T-helper 2 cell (primary cell): ENCODE measurements at places on chromosomes 7 and 10.

- DNase-seq = no peak
These were observed 18.7 kb downstream of the KIFBP start for GRCh38 chr10:69007260-69007659.

DNA sequence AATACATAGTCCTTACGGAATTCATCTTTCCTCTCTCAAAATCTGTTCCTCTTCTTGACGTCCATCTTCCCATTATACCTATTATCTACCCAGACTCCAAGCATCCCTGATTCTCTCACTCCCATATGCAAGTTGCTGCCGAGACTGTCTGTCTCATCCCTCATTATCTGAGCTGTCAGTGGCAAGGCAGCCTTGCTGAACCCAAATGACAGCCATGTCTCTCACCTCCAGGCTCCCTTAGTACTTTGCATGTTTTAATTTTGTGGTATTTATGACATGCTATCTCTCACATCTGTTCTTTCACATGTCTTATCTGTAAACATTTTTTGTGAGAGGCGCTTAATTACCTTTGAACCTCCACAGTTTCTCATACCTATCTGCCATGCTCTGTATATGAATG lies 54.4 kb upstream of the IFRD1 start:
- no peak for DNase-seq

- DNase-seq = no peak
These were observed 1.8 kb upstream of the PPIF start for GRCh38 chr10:79345241-79346011.

DNA sequence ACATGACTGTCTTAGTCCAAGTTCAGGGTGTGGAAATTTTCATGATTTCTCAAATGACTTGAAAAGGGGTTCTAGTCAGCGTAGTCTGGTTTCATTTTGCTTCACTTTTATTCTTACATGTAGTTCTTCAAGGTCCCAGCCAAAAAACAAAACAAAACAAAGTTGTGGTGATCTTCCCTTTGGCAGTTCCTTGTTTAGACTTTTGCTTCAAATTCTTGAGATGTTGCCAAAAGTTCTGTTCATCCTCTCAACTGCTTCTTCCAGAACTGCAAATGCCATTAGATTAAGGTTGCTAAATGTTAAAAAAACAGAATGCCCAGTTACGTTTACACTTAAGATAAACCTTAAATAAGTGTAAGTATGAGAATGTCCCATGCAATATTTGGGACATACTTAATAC lies 370.8 kb upstream of the LRRTM3 start:
- no peak for DNase-seq

DNA sequence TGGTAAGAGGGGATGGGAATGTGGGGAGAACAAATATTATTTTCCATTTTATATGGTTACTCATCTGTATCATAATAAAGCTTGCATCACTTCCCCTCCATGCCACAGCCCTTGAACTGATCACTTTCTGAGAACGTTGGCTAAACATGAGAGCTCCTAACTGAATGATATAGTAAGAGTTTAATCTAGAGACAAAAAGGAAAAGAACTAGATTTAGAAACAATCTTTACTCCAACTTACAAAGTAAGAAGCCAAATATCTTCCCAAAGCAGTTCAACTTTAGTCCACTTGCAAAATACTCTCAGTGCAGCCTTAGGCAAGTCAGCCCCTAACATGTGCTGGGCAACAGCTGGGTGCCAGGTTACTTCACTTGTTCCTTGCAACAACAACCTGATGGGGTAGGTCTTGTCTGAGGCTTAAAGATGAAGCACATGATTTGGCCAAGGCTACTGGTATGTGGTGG lies 20.3 kb downstream of the SMURF1 start:
- no peak for DNase-seq

GRCh38 chr7:74206589-74207120 lies 3.2 kb upstream of the LAT2 start:
- peak; percentile 55 for DNase-seq

GRCh38 chr7:139959718-139960117 lies 103.0 kb downstream of the PARP12 start:
- DNase-seq = no peak

DNA sequence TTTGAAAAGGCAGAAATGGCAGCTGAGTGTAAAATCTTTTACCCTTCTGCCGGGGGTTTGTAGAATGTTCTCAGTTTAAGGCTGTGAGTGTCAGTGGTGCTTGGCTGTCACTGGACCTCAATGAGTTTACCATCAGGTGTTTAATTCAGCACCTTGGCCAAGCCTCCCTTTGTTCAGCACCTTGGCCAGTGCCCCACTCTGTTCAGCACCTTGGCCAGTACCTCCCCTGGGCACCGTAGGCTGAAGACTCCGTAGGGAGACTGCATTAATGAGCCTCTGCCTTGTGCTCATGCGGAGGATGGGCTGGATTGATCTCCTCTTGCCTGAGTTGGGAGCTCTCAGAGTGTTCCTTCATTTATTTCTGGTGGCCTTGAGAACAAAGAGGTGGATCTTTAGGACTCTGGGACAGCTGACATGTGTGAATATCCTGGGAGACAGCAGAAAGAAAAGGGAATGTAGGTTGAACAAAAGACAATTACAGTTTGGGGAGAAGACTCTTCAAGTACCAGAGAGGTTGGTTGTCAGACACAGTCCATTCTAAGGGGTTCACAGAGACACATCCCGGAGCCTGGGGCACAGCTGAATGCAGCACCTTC lies 1.6 kb downstream of the FAM24A start:
- peak; percentile 30 for DNase-seq

DNA sequence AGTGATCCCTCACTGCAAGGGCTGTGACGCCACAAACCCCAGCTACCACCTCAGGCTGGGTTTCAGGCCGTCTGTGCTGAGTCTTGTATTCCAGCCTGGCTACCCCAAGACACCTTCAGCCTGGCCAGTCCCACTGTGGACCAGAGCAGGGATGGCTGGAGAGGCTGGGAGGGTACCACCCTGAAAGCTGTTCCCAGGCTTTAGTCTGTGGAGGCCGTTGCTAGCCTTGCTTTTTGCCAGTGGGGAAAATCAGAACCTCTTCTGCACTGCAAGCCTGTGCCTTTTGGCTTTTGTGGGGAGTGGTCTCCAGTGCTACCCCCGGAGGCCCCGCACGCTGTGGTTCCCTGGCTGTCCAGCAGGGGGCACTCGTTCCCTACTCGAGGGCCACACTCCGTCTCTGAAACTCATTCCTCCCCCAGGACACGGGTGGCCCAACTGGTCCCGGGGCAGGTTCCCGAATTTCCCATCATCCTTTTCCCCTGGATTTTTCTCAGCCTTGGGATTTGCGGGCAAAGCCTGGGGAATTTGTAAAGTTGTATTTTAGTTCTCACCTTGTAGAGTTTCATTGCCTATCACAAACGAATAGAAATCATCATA lies 128.4 kb upstream of the BTBD16 start:
- DNase-seq = no peak

- no peak for DNase-seq
These were observed 41.4 kb upstream of the GHITM start for GRCh38 chr10:84097787-84098353.

DNA sequence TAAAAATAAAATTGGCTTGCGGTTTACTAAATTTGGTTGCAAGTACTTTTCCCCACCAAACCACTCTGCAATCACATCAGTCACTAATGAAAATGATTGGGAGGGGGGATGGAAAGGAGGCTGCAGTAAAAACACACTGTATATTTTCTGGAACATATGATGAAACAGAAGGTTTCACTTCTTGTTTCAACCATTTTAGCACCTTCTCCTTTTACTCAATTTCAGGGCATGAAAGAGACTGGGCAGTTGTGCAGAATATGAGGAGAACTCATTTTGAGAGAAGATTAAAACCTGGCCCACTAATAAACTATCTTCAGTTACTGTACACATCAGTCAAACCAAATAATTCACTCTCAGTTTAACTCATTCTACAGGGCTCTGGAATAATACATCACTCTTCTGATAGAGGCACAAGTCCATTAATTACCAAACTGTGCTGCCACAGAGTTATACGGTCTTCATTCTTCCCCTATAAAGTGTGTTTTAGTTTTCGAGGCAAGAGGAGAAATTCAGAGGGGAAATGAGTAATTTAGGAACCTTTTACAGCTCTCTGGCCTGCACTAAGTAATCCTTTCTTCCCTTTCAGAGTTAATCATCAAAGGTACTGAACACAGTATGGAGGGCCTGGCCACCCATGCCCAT lies 25.5 kb downstream of the JAZF1 start:
- peak; percentile 63 for DNase-seq

GRCh38 chr10:86647773-86648703 lies 6.3 kb upstream of the OPN4 start:
- no peak for DNase-seq

GRCh38 chr7:55377162-55377817 lies 12.2 kb downstream of the LANCL2 start:
- no peak for DNase-seq

- peak; percentile 19 for DNase-seq
These were observed 1.5 kb downstream of the IL15RA start for GRCh38 chr10:5975641-5976473.

DNA sequence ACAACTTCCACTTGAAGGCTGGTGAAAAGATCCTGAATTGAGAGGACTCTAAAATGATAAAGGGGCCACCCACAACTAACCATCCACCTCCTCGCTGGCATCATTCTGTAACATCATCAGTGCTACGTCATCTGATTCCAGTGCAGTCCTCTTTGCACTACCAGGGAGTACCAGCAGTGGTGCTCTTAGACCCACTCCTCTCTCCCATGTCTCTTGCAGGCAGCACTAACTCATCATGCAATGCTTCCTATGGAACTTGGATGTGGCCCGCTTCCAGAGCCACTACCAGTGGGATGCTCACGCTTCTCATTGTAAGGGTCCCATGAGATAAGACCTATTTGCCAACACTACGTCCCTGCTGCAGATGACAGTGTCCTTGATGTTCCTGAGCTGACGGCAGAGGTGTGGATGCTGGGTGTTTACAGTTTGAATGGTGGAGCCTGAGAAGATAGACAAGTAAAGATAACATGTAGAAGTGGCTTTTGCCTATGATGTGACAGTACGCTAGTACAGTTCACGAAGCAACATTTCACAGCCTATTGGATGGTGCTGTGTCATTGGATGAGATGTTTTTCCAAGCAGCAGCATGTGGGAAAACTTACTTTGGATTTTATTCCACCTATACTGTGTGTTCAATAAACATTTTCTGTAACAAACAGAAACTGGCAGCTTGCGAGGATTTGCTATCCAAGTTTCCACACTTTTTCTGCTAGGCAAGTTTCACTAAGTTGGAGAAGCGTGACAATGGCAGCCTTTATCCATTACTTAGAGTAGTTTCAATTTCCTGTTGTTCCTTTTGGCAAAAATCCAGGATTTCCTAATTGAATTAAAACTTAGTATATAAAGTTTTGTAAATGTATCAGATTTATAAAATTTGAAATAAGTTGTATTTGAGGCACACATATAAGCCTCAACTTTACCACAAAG lies 35.8 kb upstream of the COBL start:
- DNase-seq = no peak

GRCh38 chr10:95176101-95176500 lies 17.9 kb upstream of the ACSM6 start:
- DNase-seq = no peak

DNA sequence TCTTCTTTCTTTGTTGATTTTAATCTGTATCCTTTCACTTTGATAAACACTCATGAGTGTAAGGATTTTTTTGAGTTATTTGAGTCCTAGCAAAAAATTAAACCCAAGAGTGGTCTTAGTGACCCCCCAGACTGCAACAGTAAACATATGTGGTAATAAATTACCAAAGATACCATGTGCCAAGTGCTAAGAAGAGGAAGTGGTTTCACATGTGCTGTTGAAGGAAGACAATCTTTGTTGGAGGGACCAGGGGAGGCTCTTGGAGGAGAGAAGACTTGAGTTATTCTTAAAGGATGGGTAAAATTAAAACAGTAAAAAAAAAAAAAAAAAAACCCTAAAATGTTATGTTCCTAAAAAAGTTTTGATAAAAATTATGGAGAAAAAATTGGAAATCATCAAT lies 150.2 kb downstream of the SEC23IP start:
- DNase-seq = no peak

DNA sequence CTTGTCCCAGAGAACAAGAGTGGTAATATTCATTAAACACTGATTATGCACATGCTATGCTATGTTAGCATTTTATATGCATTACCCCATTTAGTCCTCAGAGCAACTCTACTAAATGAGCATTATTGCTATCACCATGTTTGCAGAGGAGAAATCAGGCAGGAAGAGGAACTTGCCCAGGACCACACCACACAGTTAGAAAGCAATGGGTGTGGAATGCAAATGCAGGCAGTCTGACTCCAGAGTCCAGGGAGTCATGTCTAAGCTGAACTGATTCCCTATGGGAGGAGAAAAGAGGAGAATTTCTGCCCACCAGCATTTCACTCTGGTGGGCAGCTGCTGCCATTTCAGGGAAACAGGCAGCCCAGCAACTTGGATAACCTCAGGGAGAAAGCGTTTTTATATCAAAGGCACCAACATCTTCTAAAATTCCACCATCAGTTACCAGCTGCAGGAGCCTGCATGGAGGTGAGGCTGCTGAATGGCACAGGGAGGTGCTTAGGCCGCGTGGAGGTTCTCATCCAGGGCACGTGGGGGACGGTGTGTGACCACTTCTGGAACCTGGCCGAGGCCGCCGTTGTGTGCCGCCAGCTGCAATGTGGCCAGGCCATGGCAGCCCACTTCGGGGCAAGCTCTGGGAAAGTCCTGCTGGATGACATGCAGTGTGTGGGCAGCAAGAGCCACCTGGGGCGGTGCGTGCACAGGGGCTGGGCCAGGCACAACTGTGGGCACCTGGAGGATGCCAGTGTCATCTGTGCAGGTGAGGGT lies 68.2 kb upstream of the C10orf120 start:
- DNase-seq = no peak

GRCh38 chr7:74334030-74334429 lies 44.8 kb downstream of the CLIP2 start:
- DNase-seq = no peak

GRCh38 chr10:131514454-131514853 lies 202.9 kb upstream of the TCERG1L start:
- no peak for DNase-seq

GRCh38 chr7:75039166-75039565 lies 34.4 kb downstream of the RCC1L start:
- DNase-seq = no peak

GRCh38 chr7:22630069-22630468 lies 96.9 kb upstream of the IL6 start:
- DNase-seq = no peak

- DNase-seq = no peak
These were observed 61.7 kb upstream of the TES start for GRCh38 chr7:116148626-116149025.

DNA sequence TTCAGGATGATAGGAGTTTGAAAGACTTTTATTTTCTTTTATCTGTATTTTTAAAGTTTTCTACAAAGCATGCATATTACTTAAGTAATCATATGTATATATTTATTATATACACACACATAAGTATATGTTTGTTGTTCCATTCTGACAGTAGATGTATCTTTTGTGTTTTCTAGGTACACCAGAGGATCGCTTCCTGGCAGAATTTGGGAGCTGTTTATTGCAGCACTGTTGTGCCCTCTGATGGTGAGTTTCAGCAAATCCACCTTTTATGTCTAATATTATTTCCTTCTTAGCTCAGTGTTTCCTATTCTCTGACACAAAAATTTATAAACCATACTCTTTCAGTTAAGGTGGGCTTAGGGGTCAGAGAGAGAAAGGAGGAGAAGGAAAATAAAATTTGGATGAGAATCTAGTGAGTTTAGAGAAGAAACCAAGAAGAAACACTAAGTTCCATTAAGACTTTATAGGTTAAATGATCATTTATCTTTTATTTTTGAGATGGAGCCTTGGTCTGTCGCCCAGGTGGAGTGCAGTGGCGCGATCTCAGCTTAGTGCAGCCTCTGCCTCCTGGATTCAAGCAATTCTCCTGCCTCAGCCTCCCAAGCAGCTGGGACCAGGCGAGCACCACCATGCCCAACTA lies 59.2 kb upstream of the OIT3 start:
- DNase-seq = peak; percentile 68
